ENCODE measurements at places on chromosomes 16 and 17.

DNA sequence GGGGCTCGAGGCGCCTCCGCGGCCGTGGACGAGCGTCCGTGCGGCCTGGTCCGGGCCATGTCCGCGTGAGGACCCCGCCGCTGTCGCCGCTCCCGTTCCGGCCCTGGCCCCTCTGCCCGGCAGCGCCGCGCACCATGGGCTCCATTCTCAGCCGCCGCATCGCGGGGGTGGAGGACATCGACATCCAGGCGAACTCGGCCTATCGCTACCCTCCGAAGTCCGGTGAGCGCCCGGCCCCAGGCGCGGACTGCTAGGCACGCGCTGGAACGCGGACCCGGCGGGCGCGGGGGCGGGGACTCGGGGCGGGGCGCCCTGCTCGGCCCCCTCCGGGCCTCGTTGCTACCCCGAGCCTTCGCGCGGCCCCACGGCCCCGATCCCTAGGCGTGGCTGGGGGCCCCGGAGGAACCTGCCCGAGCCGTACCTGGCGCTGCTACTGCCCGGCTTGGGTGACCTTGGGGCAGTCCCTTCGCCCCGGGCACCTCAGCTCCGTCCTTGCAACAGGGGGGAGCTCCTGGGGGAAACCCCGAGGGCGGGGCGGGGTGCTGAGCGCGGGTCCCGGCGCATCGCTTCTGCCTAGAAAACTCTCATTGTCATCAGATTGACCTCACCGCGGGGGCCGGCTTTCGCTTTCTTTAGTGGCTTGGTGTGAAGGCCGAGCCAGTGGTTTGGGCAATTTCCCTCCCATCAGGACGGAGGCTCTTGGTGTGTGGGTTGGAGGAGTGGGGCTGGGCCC, 367 bp downstream of the MGRN1 start:
- DNase-seq: peak; percentile 40

DNA sequence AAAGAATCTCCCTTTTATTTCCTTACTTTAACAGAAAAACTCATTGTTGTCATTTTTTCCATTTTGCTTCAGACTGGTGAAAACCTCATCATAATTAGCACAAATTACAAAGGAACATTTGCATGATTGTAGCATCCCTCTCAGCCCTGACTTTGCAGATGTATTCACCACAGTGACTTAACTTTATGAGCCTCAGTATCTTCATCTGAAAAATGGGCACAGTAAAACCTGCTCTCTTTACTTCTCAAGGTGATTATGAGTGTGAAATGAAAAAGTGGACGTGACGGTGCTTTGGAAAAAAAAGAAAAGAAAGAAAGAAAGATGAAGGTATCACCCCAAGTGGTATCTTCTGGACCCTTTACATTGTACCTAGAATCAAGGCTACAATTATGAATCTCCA, 193.4 kb upstream of the TOX3 start:
- DNase-seq: no peak

DNA sequence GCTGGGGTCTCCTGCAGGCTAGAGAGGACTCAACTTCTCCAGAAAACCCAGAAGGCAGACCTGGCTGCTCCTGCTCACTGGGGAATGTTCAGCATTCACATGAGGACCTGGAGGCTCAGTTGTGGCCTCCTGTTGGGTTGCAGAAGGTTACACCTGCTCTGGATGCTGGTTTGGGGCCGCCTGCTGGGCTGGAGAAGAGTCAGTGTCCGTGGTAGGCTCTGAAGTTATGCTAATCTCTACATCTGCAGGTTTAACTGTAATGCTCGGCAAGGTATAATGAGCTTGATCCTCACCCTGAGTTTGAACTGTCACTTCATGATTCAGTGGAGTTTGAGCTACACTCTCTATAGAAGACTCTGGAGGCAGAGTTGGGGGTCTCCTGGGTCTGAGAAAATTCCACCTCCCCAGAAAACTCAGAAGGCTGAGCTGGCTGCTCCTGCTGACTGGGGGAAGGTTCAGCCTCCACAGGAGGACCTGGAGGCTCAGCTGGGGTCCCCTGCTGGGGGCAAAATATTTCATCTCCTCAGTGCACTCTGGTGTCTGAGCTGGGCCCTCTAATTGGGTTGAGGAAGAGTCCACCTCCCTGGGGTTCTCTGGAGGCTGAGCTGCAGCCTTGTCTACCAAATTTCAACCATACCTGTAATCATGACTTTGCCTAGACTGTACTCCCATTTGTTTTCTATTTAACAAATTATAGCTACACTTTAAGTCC, 23.5 kb downstream of the RDM1 start:
- DNase-seq: no peak

- DNase-seq: peak; percentile 66
These were observed 20.1 kb downstream of the COX11 start for GRCh38 chr17:54948380-54948779.

DNA sequence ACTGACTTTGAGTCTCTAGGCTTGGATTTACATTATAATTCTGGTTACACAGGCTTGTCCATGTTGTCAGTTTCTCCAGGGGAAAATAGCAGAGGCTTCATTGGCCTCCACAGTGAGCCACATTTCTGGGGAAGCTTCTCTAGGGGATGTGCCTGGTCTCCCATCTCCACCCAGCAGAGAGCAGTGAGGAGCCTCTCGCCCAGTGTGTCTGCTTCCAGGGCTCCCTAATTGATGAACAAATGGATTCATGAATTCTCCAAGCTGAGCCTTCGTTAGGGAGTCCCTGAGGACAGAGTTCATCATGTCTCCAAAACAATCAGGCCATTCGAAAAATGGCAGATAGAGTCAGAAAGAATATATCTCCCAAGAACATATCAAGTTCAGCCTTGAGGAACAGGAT, 162.4 kb upstream of the TOX3 start:
- DNase-seq: no peak

DNA sequence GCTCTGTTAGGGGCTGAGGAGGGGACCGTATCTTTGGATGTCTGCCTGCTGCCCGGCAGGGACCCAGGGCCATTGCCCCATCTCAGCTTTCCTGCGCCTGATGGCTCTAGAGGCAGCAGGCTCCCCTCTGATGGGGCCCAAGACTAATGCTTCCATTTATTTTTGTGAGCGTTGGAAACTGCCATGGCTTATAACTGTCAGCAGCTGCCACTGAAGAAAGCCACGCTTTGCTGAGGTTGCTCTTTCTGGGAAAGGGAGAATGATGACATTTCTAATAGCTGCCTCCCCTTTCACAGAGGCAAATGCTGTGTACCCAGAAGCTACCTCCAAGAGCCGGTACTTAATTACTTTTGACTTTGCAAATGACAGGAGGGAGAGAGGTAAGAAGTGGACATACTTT, 103.8 kb downstream of the HAPSTR1 start:
- DNase-seq: no peak

DNA sequence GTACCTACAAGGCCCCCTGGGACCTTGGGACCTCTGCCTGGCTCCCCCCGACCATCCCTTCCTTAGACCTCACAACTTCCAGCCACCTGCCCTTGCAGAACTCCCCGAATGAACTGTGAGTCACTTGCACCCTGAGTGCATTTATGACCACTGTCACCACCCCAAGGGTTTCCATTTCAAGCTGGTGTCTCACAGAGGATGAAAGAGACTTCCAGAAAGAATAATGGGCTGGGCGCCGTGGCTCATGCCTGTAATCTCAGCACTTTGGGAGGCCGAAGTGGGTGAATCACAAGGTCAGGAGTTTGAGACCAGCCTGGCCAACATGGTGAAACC, 124.5 kb upstream of the CIBAR2 start:
- no peak for DNase-seq

DNA sequence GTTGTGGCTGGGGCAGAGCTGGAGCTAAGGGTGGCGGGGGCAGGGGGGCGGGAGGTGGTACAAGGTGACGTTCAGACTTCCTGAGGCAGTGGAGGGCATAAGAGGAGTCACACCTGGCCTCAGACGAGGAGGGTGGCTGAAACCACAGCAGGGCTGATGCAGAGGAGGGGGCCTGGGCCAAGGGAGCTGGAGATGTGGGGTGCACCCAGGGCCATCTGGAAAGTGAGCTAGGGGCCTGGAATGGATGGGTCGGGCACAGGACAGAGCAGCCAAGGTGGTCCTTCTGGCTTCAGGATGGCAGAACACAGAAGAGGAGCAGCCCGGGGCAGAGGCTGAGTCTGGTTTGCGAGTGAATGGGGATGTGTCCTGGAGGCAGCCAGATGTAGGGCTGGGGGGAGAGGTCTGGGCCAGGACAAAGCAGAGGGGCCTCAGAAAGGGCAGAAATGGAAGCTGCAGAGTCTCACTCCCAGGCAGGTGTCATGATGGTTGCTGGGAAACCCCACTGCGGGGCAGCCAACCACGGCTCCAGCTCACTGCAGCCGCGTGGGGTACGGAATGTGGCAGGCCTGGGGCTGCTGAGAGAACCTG, 57.6 kb downstream of the PRMT7 start:
- DNase-seq: no peak

GRCh38 chr16:70396246-70396904, 42.5 kb downstream of the ST3GAL2 start:
- no peak for DNase-seq

- DNase-seq: peak; percentile 83
These were observed 369.2 kb downstream of the CDH13 start for GRCh38 chr16:82995924-82996441.

- peak; percentile 97 for DNase-seq
These were observed 154.0 kb upstream of the SDK2 start for GRCh38 chr17:73798111-73798748.

- DNase-seq: no peak
These were observed 108.3 kb upstream of the CREBBP start for GRCh38 chr16:3988824-3989223.

- DNase-seq: no peak
These were observed 52.4 kb upstream of the CDH3 start for GRCh38 chr16:68592466-68593337.

GRCh38 chr16:3492356-3492755, 2.9 kb downstream of the C16orf90 start:
- DNase-seq: no peak

- DNase-seq: no peak
These were observed 79.9 kb upstream of the CBX4 start for GRCh38 chr17:79919164-79919585.

- DNase-seq: no peak
These were observed 227.0 kb downstream of the CBLN1 start for GRCh38 chr16:49054606-49055005.

DNA sequence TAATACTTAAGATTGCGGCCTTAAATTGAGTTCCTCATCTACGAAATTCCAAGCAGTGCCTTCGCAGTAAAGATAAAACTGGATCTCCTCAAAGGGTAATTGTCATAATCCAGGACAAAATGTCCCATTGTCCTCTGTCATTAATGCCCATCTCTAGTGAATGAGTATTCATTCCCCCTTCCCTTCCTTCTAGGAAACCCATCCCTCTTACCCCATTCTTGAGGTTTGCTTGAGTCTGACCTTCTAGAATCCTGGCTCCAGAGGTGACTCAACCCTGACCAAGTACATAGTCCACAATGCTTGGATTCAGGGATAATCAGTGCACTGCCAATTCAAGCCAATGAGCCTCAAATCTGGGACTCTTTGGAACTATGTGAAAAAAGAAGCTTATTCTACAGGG, 47.0 kb upstream of the MAF start:
- DNase-seq: no peak

- DNase-seq: no peak
These were observed 4.6 kb downstream of the SPNS3 start for GRCh38 chr17:4438162-4438944.

DNA sequence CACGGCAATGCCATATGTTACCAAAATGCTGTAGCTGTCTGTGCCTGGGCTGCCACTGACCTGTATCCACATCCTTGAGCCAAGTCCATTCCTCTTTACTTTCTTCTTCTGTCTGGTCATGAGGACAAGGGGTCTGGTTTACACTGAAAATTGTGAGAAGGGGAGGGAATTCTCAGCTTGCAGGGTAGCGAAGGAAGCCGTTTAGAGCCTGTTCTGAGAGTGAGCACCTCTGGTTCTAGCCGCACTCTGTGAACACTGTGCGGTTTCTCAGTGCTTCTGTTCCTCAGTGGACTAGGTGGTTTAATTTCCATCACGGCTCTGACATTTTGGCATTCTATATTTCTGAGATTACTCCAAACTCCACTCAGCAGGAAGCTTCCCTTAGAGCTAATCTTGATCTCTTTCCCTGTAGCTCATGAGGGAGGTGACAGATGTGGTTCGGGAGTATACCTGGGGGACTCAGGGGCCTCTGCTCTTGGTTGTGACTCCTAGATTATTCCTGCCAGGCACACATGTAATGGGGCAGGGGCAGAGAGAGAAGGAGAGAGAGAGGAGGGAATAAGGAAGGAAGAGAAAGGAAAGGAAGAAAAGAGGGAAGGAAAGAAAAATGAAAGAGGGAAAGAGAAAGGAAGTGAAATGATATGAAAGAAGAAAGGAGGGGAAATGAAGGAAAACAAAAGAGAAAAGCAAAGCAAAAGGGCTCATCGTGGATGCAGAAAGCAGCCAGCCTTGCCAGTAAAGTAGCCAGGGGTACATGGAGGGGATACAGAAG, 14.2 kb upstream of the TBX21 start:
- DNase-seq: no peak

GRCh38 chr16:29702269-29702668, 23.3 kb downstream of the QPRT start:
- DNase-seq: no peak

- no peak for DNase-seq
These were observed 23.8 kb downstream of the COTL1 start for GRCh38 chr16:84593825-84594724.

- no peak for DNase-seq
These were observed 263.8 kb upstream of the TNRC6C start for GRCh38 chr17:77694391-77695363.

GRCh38 chr16:4212934-4213296, 29.0 kb downstream of the SRL start:
- no peak for DNase-seq

GRCh38 chr17:19867079-19867328, 732 bp downstream of the ULK2 start:
- DNase-seq: peak; percentile 14

DNA sequence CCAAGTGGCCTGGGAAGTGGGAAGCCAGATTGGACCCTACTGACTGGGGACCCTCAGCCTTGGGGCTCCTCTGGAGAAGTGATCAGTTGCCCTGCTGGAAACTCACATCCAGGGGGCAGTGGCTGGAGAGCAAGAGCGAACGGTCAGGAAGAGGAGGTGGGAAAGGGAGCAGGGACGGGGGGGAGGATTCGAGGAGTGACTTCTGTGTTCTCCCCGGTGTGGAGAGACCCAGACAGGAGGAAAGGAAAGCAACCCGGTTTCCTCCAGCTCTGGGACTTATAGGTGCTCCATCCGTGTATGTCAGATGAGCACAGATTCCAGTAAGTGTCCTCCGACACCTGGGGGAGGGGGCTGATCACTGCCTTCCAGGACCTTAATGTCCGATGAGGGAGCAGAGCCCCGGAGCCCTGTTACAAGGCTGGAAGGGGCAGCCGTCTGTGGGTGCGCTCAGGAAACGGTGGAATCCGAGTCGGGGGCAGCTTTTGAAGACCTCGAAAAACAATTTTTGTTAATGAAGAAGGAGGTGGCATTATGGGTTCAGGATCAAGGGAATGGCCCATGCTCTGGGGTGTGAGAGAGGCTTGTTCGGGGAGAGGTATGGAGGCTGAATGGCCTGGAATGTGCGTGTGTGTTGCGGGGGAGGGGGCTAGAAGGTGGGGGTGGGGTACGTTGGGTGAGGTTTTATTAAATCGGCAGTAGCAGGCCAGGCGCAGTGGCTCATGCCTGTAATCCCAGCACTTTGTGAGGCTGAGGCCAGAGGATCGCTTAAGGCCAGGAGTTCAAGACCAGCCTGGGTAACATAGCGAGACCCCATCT, 34.8 kb upstream of the NDRG4 start:
- DNase-seq: no peak
